ENCODE measurements at places on chromosomes 1 and 21.

DNA sequence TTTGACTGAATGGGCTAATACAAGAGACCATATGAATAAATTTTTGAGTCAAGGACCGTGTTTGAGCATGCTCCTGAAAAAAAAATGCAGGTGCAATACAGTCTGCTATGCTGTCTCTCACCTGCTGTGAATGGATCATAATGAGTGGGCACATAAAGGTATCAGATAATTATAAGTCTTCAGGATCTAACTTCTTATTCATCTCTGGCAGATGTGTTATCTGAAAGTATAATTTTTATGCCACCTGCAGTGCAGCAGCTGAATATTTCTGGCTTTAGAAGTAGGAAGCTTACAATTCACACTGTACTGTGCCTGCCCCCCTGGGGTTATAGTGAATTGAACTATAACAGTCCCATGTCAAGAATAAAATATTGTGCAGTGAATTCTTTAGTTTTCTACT, 333.3 kb downstream of the MRPL39 start:
- no peak for DNase-seq

GRCh38 chr21:44294391-44295162, 5.3 kb upstream of the PFKL start:
- no peak for DNase-seq

- no peak for DNase-seq
Measured at GRCh38 chr1:172176206-172176605, 244.3 kb upstream of the C1orf105 start.

DNA sequence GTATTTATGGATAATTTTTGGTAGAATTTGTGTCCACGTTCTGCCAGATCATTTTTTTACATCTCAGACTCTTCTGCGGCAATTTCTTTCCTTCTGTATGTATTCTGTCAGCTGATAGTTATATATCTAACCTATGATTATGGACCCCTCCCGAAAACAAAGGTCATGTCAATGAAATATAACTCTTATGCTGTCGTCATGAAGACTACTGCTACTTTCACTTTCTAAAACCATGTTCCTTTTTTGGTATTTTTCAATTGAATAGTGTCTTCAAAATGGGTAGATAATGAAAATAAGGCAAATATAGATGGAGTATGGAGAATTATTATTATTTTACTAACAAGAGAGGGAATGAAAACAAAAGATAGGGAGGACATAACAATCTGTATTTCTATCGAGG, 3.2 kb downstream of the ANGPTL1 start:
- DNase-seq: no peak

GRCh38 chr1:170410401-170411166, 121.4 kb upstream of the GORAB start:
- no peak for DNase-seq

GRCh38 chr1:8200317-8201115, 117.4 kb upstream of the SLC45A1 start:
- no peak for DNase-seq

DNA sequence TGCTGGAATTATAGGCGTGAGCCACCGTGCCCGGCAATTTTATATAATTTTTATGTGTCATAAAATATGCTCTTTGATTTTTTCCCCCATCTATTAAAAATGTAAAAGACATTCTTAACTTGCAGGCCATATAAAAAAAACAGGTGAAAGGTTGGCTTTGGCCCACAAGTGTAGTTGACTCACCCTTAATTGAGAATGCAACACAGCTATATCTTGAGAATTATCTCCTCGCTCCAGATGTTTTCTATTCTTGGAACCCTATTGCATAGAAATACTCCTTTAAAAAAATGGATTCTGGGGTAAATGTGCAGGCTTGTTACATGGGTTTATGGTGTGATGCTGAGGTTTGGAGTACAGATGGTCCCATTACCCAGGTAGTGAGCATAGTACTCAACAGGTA, 112.0 kb downstream of the ST3GAL3 start:
- DNase-seq: no peak

DNA sequence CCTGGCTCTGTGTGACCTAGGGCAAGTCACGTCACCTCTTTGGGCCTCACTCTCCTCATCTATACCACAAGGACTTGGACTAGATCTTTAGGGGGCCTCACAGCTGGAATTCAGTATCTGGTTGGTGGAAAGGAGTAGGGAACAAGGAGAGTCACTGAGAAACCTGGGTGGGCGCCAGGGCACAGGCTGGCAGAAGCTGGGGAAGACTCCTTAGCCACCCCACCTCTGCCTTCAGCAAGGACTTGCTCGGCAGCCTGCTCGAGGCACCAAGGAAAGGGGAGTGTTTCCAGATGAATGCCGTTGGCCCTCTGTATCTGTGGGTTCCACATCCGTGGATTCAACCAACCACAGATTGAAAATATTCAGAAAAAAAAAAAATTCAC, 1.2 kb upstream of the OPTC start:
- DNase-seq: no peak

GRCh38 chr1:204406621-204407020, 5.0 kb downstream of the PPP1R15B start:
- DNase-seq: no peak

DNA sequence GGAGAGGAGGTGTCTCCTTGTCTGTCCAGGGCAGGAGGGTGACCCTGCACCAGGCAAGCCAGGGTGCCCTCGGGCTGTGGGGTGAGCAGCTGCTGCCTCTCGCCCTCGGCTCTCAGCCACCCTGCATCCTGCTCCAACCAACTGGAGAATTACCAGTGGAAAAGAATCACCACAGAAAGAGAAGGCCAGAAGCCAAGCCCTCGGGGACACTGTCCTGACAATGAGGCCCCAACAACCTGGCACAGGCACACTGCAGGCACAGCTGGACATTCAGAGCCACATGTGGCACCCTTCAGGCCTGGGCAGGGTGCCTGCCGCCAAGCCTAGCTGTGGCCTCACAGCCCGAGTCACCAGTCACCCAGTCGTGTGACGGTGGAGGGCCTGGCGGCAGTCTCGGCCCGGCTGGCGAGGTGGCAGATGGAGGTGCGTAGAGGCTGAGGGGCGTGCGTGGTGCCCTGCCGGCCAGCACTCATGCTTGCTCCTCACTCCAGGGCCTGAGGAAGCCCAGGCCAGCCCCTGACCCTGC, 12.0 kb downstream of the MEGF6 start:
- no peak for DNase-seq

DNA sequence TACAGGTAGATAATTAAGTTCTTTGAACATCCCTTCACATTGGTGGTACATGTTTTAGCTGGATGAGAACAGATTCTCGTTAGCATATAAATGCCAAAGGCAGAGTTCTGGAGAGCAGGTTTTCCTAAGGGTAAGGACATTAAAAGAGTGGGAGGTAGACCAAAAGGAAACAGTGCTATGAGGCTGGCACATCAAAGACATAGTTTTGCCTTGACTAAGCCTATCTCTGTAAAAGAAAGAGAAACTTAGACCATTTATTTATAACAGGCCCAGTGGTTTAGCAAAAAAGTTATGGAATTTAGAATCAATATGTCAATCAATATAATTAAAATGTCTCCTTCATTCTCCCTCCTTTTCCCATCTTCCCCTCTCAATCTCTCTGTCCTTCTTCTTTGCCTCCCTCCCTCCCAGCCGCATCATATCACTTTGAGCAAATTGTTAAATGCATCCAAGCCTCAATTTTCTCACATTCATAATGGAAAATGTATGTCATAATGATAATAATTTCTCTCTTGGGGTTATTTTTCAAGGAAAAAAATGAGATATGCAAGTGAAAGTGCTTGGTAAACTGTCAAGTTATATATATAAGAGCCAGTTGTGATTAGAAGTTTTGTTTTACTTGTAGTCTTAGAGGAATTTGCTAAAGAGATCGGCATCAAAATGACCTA, 209.9 kb upstream of the SGIP1 start:
- DNase-seq: no peak

GRCh38 chr1:85957760-85958159, 198.8 kb downstream of the COL24A1 start:
- no peak for DNase-seq

DNA sequence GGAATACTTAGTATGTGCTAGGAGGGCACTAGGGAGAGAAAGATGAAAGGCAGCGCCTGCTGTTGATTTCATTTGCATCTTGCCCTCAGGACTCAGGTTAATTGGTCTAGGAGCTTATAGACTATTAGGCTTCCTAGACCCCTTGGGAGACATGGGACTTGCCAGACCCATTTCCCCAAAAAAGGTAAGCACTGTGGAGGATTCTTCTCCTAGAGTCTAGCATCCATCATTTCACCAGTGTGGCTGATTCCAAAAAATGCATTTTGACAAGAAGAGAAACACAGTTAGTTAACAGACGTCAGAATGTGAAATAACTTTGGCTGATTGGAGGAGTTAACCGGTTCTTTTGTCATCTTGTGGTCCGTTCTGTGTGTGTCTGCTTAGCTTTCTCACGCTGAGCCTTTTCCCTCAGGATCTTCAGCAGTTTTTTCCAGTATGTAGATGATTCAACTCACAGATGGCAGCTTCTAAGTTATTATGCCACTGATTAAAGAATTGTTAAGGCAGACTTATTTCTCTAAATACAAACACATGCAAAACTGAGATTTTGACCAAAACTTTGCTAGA, 108.8 kb downstream of the KIF26B start:
- no peak for DNase-seq

DNA sequence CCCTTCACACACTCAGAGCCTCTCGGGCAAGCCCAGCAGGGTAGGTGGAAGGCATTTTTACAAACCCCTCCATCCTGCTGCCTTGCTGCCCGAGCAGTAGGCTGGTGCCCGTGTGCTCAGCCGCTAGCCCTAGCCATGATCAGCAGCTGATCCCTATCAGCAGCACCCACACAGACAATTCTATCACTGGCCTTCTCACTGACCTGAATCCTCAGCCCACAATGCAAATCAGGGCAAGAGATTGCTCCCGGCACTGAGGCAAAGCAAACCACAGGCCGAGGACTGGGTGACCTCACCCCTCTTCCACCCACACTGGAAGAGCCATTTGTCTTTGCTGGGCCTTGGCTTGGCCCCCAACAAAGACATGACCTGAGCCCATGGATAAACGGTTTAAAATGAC, 895 bp upstream of the PDZK1 start:
- DNase-seq: no peak

DNA sequence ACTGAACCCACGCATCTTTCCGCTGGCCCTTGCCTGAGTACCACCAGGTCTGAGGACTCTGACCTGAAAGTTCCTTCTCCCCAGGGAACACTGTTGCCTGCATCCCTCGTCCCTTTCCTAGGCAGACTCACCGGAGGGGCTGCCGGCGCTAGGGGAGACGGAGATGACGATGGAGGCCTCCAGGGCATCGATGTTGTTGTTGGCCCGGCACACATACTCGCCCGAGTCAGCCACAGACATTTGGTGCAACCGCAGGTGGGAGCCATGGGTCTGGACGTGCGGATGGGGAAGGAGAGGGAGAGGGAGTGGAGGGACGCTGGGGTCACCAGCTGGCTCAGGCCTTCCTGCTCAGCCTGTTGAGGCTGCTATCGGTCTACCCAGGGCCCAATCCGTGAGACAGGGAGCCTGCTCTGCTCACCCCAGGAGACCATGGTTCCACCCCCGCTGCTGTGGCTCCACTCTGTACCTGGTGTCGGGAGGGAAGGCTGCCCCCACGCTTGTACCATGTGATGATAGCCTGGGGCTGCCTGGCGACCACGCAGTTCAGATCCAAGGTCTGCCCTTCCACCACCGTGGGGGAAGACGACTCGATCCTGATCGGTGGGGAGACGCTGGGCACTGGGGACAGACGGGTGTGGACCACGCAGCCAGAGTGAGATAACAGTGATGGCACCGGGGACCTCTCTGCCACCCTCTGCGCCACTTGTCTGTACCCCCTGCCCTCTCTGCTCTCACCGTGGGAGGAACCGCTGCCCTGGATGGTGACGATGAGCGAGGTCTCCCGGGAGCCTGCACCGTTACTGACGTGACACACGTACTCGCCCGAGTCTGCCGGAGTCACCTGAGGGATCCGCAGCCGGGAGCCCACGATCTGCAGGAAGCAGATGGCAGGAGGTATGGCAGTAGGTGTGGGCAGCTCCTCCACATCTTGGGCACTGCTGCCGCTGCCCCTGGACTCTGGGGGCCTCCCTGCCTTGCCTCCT, 35.4 kb downstream of the LDLRAD2 start:
- no peak for DNase-seq

- DNase-seq: no peak
Measured at GRCh38 chr1:171727778-171728177, 14.1 kb downstream of the VAMP4 start.

GRCh38 chr1:30632481-30632880, 90.9 kb downstream of the MATN1 start:
- DNase-seq: no peak

GRCh38 chr1:20152599-20152930, 13.4 kb downstream of the PLA2G2F start:
- DNase-seq: no peak

- no peak for DNase-seq
Measured at GRCh38 chr1:50342525-50342924, 80.7 kb downstream of the DMRTA2 start.

DNA sequence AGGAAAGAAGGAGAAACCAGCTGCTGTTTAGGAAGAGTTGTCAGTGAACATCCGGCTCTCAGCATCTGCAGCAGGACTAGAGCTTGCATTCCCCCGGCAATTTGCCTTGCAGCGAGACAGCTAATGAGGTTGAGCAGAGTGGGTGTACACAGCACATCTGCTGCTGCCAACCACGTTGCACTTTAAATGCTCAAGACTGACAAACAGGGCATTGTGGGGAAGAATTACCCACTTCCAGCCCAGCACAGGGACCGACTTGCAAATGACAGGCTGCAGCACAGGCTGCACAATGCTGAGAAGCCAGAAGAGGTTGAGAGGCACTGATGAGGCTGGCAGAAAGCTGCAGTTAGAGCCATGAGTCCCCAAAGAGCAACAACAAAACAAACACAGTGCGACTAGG, 47.5 kb upstream of the PLA2G2C start:
- DNase-seq: no peak

GRCh38 chr1:41812051-41812450, 106.7 kb downstream of the HIVEP3 start:
- peak; percentile 36 for DNase-seq

- no peak for DNase-seq
Measured at GRCh38 chr1:154191990-154192461, at the start of gene TPM3. Gene TPM3 (minus strand): TSS chr1:154192100. CDS start chr1:154192018, 82 bp downstream.

DNA sequence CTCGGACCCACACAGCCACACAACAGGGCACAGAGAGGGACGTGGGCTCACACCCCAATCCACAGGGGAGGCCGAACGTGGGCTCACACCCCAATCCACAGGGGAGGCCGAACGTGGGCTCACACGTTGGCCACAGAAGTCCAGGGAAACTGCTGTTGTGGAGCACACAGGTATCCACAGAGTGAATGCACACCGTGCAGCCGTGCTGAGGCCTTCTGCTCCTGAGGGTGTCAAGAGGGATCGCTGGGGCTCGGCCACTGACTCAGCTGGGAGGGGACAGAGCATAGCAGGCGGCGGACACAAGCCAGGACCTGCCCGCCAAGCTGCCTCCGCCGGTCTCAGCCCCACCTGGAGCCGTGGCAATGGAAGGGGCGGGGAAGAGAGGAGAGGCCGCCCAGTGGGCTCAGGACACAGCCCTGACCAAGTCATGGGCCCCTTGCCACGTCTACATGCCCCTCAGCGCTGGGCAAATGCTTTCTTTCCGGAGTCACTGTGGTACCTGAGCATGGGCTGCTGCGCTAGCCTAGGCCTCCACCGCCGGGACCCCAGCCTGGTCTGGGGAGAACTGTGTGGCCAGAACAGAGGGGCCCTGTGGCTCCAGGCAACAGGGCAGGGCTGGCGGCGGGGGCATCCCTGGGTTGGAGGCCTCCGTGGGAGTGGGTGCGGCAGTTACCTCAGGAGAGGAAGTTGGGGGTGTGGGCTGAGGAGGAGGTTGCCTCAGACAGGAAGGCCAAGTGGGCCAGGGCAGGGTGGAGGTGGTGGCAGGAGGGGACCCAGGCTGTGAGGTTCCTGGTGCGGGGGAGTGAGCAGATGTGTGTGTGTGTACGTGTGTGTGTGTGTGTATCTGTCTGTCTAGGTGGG, 1.2 kb downstream of the SYTL1 start:
- peak; percentile 78 for DNase-seq

- no peak for DNase-seq
Measured at GRCh38 chr1:96596226-96596922, 125.2 kb upstream of the PTBP2 start.
